ENCODE measurements at places on chromosomes 1 and 21.

DNA sequence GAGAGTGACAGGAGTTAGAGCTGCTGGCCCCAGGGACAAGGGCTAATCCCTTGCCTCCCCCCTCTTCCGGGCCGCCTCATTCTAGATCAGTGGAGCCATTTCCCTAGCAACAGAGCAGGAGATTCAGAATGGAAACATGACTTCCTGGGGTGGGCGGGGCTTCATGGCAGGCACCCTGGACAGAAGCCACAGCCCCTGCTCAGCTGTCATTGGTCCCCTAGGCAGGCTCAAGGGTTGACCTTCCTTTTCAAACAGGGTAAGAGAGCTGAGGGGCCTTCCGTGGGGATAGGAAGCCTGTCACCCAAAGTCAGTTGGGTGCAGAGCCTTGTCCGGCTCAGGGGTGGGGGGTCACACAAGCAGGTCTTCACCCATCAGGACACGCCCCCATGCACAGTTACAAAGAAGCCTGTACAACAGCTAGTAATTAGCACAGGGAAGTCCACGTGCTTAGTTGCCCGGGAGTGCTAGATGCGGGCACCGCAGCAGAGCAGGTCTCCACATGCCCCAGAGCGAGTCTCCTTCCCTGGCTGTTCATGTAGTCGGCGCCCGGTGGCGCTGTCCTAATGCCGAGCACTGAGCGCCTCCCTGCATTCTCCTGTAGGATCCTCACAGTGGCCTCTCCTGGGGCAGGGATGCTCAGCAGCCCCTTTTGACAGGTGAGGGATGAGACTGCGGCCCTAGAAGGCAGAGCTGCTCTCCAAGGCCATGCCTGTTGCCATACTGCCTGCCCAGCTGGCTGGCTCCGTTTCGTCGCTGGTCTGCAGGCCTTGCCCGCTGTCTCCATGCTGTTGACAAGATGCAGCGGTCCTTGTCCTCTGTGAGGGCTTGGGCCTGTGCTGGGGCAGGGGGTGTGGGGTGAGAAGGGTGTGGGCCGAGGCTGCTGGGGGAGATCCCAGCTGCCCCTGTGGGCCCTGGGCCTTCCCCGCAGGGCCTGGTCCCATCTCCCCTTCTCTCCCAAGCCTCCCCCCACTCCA, 5.1 kb downstream of the TMEM201 start:
- no peak overlapping the region for H3K4me3 ChIP-seq
- peak overlapping the region; percentile 68 for H3K27ac ChIP-seq
- H3K36me3 ChIP-seq: peaks cover 15% of the 10 kb centered on the region
- peaks cover 50% of the 10 kb centered on the region for H3K4me1 ChIP-seq
- DNase-seq: peak; percentile 93

DNA sequence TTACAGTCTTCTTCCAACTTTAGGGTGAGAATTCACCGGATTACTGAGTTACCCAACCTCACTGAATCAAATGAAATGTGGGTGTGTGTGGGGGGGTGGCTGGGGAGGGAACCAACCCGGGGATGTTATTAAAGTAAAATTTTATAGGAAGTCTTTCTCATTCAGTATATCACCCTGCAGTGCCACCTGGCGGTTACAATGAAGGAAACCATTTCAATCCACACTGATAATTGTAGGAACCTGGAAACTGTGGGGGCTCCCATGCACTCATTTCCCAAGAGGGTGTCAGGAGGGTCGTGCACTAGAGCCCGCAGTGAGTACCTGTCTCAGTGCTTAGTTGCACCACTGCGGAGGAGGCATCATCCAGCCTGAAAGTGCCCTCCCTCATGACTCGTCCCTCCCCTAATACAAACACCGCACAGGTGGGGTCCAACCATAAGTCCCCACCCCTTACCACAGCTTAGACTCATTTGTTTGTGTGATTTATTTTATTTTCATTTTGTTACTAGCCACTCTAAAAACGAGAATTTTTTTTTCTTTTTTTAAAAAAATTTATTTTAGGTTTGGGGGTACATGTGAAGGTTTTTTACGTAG, 29.1 kb upstream of the IGSF5 start:
- no peaks in the 10 kb centered on the region for H3K27me3 ChIP-seq
- peak; percentile 44 for DNase-seq
- no peak overlapping the region for H3K27ac ChIP-seq
- H3K4me3 ChIP-seq: no peak overlapping the region
- no peaks in the 10 kb centered on the region for H3K4me1 ChIP-seq
- no peaks in the 10 kb centered on the region for H3K36me3 ChIP-seq

- DNase-seq: peak; percentile 74
- H3K36me3 ChIP-seq: no peaks in the 10 kb centered on the region
- H3K4me1 ChIP-seq: peaks cover 12% of the 10 kb centered on the region
- H3K27me3 ChIP-seq: peaks cover 20% of the 10 kb centered on the region
- no peak overlapping the region for H3K27ac ChIP-seq
These were observed 12.4 kb upstream of the SLC19A1 start for GRCh38 chr21:45554477-45555175.

DNA sequence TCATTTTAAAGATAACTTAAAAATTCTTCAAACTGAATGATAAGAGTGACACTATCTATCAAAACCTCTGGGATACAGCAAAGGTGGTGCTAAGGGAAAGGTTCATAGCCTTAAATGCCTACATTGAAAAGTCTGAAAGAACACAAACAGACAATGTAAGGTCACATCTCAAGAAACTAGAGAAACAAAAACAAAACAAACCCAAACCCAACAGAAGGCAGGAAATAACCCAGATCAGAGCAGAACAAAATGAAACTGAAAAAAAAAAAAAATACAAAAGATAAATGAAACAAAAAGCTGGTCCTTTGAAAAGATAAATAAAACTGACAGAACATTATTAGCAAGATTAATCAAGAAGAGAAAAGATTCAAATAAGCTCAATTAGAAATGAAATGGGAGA, 6.8 kb downstream of the ODF2L start:
- no peaks in the 10 kb centered on the region for H3K27me3 ChIP-seq
- no peaks in the 10 kb centered on the region for H3K36me3 ChIP-seq
- H3K4me3 ChIP-seq: no peak overlapping the region

DNA sequence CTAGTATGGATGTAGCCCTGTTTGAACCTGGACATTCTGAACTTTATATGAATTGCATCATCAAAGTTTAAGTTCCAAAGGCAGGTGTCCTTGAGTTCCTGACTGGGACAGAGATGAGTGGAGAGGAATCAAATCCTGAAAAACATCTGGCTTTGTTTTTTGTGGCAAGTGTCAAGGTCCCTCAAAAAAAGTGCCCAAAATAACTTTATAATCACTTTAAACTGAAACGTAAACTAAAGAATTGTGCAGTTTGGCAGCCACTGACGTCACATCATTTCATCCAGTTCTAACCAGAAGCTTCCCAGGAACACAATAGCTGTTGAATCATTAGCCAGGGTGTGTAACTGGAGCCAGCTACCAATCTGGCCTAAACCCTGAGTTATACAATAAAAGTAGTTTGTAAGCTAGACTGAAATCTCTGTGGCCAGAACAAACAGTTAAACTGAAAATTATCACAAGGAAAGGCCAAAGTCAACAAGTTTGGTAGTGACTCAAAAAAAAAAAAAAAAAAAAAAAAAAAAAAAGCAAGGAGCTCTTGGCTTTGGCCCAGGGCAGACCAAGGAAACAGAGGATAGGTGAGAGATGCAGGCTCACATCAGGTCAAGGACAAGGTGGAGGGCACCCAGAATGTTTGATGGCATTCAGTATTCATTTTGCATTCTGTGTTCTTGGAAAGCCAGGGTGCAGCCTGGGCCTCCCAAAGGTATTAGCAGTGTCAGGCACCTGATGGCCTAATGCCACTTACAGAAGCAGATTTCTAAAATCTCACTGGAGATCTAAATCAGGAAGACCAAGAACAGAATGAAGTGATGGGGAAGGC, 74.3 kb downstream of the TNFSF18 start:
- no peak overlapping the region for H3K27ac ChIP-seq
- no peaks in the 10 kb centered on the region for H3K36me3 ChIP-seq
- DNase-seq: no peak
- no peaks in the 10 kb centered on the region for H3K27me3 ChIP-seq

DNA sequence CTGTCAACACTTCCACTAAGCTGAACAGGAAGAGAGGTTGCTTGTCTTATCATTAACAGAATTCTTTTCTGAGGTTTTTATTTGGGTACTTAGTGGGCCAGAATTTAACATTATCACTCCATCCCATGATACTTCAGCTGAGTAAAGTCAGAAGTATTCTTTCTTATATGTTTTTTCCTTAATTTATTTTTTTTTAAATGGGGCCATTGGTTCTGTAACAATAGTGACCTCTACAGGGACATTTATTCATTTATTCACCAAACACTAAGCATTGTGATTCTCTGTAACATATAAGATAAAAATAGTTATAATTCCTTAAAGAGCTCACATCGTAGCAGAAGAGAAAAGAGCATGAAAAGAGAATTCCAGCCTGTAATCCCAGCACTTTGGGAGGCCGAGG, 9.8 kb downstream of the GREM2 start:
- no peak overlapping the region for H3K4me3 ChIP-seq
- no peaks in the 10 kb centered on the region for H3K27me3 ChIP-seq
- peaks cover 4% of the 10 kb centered on the region for H3K4me1 ChIP-seq
- DNase-seq: no peak
- no peaks in the 10 kb centered on the region for H3K36me3 ChIP-seq
- H3K27ac ChIP-seq: no peak overlapping the region

GRCh38 chr21:27840262-27840661, 873.4 kb upstream of the ADAMTS5 start:
- H3K36me3 ChIP-seq: no peaks in the 10 kb centered on the region
- no peak for DNase-seq
- no peaks in the 10 kb centered on the region for H3K4me1 ChIP-seq
- H3K4me3 ChIP-seq: no peak overlapping the region
- no peaks in the 10 kb centered on the region for H3K27me3 ChIP-seq

DNA sequence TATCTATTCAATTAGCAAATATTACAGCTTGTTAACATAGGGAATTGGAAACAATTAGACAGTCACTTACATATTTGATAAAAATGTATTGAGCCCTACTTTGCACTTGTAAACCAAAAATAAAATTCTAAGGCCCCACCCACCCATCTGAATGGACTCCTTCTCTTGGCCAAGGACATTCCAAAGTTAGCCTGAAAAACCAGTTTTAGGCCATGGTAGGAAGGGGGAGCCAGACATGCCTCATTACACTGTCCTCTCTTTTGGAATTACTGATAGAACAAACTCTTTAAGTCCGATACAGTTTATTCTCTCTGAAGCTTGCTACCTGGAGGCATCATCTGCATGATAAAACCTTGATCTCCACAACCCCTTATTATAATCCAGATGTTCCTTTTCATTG, 28.0 kb upstream of the TSPAN2 start:
- DNase-seq: no peak
- H3K4me3 ChIP-seq: no peak overlapping the region
- H3K27ac ChIP-seq: no peak overlapping the region
- no peaks in the 10 kb centered on the region for H3K36me3 ChIP-seq

GRCh38 chr1:184820956-184821355, 66.3 kb upstream of the EDEM3 start:
- DNase-seq: no peak
- H3K4me3 ChIP-seq: no peak overlapping the region
- H3K36me3 ChIP-seq: no peaks in the 10 kb centered on the region
- H3K27ac ChIP-seq: no peak overlapping the region

DNA sequence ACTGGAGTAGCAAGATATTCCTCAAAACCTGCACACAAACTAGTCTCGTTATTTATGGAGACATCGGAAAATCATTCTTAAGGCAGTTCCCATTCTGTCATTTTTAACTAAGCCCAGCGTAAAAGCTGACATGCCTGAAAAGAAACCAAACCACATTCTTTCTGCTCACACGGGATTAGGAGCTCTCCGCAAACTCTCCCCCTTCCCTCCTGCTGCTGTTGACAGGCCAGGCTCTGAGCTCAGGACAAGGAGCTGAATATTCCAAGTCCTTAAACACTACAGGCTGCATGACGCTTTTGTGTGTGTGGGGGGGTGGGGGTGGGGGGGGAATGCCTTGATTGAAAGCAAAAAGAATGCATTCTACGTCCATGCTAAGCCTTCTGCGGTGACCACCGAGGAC, 5.2 kb downstream of the OLIG1 start:
- H3K4me1 ChIP-seq: peaks cover 19% of the 10 kb centered on the region
- peaks cover 88% of the 10 kb centered on the region for H3K27me3 ChIP-seq
- H3K27ac ChIP-seq: no peak overlapping the region
- DNase-seq: peak; percentile 69
- H3K36me3 ChIP-seq: no peaks in the 10 kb centered on the region

DNA sequence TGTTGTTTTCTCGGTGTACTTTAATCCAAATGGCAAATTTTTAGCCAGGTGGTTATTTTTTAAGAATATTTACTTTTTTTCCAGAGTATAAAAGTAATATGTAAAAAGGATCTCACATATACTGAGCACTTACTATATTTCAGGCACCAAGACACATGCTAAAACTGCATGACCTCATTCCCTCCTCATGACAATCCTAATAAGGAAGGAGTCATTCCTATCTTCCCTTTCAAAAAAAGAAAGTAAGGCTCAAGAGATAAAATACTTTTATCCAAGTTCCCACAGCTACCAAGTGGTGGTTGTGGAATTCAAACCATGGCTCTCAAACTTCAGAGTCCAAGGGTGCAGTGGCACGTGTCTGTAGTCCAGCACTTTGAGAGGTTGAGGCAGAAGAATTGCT, 19.4 kb downstream of the ATP2B4 start:
- no peaks in the 10 kb centered on the region for H3K27me3 ChIP-seq
- H3K4me1 ChIP-seq: peaks cover 14% of the 10 kb centered on the region
- no peak for DNase-seq
- H3K36me3 ChIP-seq: no peaks in the 10 kb centered on the region

- H3K36me3 ChIP-seq: peaks cover 49% of the 10 kb centered on the region
- H3K27me3 ChIP-seq: no peaks in the 10 kb centered on the region
- H3K4me3 ChIP-seq: no peak overlapping the region
- no peak overlapping the region for H3K27ac ChIP-seq
These were observed 39.0 kb upstream of the SLC30A10 start for GRCh38 chr1:219967361-219967760.

- no peaks in the 10 kb centered on the region for H3K27me3 ChIP-seq
- no peaks in the 10 kb centered on the region for H3K4me1 ChIP-seq
- H3K36me3 ChIP-seq: no peaks in the 10 kb centered on the region
- DNase-seq: no peak
These were observed 259.2 kb downstream of the FMN2 start for GRCh38 chr1:240350910-240351331.

- no peak overlapping the region for H3K27ac ChIP-seq
- no peak for DNase-seq
- no peaks in the 10 kb centered on the region for H3K27me3 ChIP-seq
- H3K36me3 ChIP-seq: no peaks in the 10 kb centered on the region
These were observed 267.0 kb downstream of the KCTD3 start for GRCh38 chr1:215833941-215834729.

All from neuronal stem cell (in vitro differentiated cells).